NCI-H2107 (cell line): ENCODE measurements at places on chromosomes 13 and 19.
A peak's percentile ranks its signal among the peaks of the same experiment; 100 is the strongest.

- DNase-seq: no peak
These were observed 16.6 kb upstream of the LRP3 start for GRCh38 chr19:33177417-33177979.

GRCh38 chr13:107348925-107349324 is 781.0 kb upstream of the ARGLU1 start:
- no peak for DNase-seq

DNA sequence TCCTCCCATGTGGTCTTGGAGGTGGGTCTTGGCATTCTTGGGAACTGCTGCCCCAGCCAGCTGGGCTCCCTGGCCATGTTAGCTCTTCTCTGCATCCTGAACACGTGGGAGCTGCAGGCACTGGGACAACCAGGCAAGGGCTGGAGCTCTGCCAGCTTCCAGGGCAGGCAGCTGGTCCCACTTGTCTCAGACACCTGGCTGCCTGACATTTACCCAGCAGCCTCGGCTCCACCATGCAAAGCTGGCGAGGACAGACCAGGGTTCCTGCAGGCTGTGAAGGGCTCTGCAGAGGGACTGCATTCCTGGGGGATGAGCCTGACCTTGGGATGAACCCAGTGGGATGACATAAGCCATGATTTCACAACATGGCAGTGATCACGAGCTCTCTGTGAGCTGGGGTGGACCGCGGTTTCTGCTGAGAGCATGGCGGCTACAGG is 99.0 kb upstream of the TSHZ3 start:
- DNase-seq: no peak

GRCh38 chr13:29520671-29521070 is 74.8 kb downstream of the SLC7A1 start:
- DNase-seq: no peak

DNA sequence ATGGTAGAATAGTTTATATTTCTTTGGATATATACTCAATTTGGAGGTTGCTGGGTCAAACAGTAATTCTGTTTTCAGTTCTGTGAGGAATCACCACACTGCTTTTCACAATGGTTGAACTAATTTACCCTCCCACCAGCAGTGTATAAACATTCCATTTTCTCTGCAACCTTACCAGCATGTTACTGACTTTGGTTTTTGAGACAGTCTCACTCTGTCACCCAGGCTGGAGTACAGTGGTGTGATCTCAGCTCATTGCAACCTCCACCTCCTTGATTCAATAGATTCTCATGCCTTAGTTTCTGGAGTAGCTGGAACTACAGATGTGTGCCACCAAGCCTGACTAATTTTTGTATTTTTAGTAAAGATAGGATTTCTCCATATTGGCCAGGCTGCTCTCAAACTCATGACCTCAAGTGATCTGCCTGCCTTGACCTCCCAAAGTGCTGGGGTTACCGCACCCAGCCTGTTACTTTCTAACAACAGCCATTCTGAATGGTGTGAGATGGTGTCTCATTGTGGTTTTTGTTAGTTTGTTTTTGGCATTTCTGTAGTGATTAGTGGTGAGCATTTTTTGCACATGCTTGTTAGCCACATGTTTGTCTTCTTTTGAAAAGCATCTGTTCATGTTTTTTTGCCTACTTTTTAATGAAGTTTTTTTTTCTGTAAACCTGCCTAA is 12.5 kb downstream of the ZNF714 start:
- DNase-seq: no peak

- DNase-seq: no peak
These were observed 11.6 kb upstream of the GTF2F2 start for GRCh38 chr13:45108716-45109101.

DNA sequence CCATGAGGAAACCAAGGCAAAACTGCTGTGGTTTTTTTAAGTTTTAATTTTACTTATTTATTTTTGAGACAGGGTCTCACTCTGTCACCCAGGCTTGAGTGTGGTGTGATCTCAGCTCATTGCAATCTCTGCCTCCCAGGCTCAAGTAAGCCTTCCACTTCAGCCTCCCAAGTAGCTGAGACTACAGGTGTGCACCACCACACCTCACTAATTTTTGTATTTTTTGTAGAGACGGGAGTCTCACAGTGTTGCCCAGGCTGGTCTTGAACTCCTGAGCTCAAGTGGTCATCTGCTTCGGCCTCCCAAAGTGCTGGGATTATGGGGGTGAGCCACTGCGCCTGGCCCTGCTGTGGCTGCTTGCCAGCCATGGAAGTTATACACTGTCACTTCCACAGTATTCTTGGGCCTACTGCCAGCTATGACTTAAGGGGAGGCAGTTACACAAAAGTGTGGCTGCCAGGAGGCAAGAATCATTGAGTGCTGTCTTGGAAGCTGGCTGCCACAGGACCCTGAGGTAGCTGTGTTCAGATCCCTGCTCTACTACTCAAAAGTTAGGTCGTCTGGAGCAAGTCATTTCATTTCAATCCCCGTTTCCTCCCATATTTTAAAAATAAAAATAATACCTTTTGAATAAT is 12.7 kb downstream of the FARP1 start:
- no peak for DNase-seq

- DNase-seq: peak; percentile 16
These were observed 1.3 kb upstream of the LRCH1 start for GRCh38 chr13:46551410-46552302.

- DNase-seq: no peak
These were observed 381.5 kb downstream of the MYO16 start for GRCh38 chr13:109010912-109011311.

GRCh38 chr19:14106840-14107239 is 10.7 kb downstream of the PRKACA start:
- DNase-seq: no peak

DNA sequence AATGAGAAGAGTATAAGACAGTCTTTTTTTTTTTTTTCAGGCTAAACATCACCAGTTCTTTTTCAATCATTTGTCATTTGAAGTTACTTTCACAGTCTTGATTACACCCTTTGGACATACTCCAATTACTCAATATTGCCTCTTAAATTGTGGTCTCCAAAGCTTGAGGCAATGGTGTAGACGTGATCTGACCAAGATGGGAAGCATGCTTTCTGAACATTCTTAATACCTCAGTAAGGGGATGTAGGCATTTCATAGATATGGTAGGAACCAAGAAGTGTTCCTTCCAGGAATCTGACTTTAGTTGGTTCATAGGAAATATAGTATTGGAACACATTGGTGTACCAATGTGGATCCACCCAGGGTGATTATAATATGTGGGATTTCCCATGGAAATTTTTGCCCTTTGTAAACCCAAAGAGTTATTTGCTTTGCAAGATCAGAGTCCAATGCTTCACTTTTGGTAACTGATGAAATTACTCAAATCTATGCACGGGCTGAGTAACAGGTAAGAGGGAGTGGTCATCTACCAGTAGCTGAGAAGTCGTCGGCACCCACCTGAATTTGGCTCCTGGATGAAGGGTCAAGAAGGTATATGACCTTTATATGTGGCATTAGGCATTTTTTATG is 62.2 kb downstream of the ERCC5 start:
- no peak for DNase-seq

DNA sequence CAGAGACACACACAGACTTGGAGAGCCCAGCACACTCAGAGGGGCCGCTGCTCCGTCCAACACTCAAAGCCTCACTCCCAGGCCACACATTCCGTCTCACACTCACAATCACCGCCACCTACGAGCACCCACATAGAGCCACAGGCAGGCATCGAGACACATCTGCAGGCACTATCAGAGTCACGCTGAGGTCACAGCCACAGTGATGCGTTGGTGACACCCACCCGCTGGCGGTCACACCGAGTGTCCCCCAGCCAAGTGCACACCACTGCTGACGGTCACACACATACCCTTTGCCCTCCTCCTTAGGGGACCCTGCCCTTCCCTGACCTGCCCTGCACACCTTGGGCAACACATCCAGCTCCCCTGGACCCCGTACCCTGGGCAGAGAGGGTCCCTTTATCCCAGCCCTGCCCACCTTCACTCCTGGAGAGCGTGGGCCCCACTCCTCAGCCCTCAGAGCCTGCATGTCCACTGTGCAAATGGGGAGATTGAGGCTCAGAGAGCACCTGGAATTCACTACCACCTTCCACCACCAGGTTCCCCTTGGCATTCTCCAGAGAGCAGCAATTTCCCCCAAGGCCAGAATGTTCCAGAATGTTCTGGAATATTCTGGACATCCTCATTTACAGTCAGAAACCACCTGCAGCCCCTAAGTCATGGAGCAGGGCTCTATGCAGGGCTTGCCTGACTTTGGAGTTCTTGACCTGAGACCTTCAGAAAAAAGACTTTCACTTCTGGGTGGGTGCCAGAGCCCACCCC is 5.4 kb downstream of the FUT5 start:
- no peak for DNase-seq

DNA sequence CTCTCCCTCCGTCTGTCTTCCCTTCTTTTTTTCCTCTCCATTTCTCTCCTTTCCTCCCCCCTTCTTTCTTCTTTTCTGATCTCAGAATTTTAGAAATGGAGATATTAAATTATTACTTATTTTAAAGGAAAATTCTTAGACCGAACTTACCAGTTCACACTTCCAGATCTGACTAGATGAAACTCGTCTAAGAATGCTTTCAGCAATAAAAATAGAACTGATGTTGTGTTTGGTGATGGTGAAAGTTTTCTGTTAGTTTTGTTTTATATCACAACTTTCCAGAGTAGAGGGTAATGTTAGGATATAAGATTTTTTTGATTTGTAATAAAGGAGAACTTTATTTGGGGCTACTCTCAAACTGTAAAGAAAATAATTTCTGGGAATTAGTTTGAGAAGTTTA is 29.9 kb downstream of the UCHL3 start:
- no peak for DNase-seq

DNA sequence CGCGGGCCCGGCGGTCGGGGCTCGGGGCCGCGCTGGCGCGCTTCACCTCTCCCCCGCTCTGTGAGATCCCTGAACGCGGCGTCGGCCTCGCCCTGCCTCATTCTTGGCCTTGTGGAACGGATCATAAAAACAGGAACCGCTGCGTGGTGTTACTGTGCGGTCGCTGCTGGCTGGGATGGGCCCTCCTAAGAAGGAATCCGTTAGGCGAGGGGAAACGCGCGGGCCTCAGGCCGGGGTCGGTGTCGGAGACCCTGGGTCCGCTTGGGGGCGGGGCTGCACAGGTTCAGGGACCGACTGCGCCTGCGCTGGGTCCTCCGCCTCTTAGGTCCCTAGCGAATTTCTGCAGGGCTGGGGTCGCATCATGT is 381 bp downstream of the CKAP2 start:
- peak; percentile 12 for DNase-seq

GRCh38 chr19:10126213-10126639 is 6.5 kb upstream of the EIF3G start:
- DNase-seq: no peak

GRCh38 chr19:31275068-31275334 is 74.2 kb downstream of the TSHZ3 start:
- DNase-seq: no peak

- no peak for DNase-seq
These were observed 42.6 kb downstream of the KPNA3 start for GRCh38 chr13:49749848-49750247.

DNA sequence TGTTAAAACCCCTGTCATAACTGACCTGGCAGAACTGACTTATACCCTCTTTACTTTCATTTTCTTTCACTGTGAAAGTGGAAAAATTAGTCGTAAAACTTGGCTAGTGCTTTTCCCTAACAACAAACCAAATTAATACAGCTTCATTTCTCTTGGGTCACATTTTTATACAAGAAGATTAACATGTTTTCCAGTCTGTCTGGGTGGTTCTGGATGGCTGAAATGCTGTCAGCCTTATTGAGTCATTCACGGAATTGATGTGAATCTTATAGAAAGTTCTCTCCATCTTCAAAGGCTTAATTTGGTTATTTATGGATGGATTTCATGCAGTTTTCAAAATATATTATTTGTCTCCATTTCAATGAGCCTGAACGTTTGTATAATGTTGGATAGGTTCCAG is 440.0 kb downstream of the KCTD12 start:
- DNase-seq: no peak

- no peak for DNase-seq
These were observed 24.1 kb upstream of the CASP14 start for GRCh38 chr19:15025217-15025616.

- no peak for DNase-seq
These were observed 12.3 kb downstream of the CBLC start for GRCh38 chr19:44789943-44790483.
